ENCODE measurements at places on chromosomes 11 and 22.

- DNase-seq, result no peak
Observed at GRCh38 chr11:20061776-20062175, 98.5 kb downstream of the DBX1 start.

DNA sequence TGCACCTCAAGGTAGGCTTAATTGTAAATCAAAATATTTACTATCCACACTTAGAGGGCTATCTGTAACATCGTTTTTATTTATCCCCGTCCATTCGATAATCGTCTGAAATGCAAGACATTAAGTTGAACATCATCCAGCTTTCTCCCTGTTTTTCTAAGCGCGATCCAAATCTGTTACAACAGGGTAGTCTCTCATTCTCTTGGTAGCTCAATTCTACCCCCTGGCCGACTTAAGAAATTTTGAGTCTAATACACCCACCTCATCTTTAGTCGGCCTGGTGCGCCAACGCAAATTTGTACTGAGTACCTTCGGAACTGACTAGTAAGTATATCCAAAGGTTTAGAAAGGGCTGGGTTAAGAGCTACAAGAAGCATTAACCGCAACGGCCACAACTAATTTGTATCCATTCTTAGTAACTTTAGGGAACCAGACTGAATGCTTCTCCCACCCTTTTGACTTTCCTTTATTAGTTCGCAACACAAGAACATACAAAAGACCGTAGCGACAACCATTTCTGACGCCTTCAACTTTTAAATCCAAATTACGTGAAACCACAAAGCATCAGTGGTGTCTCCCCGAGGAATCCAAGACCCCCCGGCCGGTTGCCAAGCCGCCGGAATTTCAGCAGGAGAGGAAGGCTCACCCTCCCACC lies 1.0 kb upstream of the ZNF143 start:
- DNase-seq, result no peak

GRCh38 chr11:134406264-134407185 lies 5.5 kb downstream of the B3GAT1 start:
- DNase-seq, result no peak

- DNase-seq, result no peak
Observed at GRCh38 chr11:78231962-78232501, 43.3 kb downstream of the USP35 start.

GRCh38 chr22:24843048-24843447 lies 37.0 kb downstream of the SGSM1 start:
- no peak for DNase-seq

GRCh38 chr11:104073950-104074705 lies 37.7 kb downstream of the DDI1 start:
- no peak for DNase-seq

DNA sequence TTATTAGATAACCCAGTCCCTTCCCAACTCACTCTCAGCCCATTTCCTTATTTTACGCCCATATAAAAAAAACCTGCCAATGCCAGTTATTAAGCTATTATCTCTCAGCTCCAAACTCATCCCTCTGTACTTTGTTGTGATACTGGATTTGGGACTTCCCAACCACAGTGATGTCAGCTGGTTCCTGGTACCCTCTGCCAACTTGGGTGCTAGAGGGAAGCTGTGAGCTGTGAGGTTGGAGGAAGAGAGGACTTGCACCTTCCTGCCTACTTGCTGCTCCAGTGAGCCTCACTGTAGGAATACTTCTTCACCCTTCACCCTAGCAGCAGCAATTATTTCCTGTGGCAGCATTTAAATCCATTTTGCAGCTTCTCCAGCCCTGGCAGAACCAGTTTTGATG lies 19.2 kb upstream of the CSF2RB start:
- DNase-seq, result no peak

DNA sequence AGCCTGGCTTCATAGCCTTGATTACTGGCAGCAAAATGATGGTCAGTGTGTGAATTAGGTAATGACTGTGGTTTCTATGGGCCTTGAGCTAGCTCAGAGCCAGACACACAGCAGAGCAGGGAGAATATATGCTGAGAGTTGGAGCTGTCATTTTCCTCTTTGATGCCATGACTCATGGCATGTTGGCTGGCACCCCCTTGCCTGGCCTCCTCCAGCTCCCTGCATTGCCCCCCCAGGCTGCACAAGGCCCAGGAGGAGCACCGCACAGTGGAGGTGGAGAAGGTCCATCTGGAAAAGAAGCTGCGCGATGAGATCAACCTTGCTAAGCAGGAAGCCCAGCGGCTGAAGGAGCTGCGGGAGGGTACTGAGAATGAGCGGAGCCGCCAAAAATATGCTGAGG lies 20.3 kb upstream of the RRM1 start:
- DNase-seq, result no peak

DNA sequence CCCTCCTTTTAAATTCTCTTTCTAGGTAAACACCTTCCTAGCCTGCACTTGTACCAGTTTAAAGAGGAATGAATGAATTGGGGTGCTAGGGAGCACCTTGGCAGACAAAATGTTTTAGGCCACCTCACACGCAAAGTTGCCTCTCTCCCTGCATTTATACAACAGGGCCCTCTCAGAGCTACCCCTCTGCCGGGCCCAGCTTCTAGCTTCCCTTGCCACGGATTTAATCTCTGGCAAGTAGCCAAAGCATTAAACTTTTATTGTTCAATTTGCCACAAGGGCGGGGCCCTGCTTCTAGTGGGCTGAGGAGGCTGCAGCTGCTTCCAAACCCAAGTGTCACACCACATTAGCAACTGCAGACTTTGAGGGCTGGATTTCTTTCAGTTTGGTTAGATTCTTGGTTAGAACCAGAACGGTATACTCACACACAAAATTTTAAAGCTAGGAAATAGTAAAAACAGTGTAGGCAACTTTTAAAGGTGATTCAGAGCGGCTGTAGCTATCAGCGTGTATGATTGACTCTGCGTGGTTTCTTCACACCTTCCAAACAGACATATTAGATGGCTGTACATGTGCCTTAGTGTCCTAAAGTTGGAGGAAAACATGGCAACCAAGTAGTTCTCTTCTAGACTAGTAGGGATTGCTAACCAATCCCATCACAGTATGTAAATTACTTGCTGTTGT lies 6.5 kb downstream of the KREMEN1 start:
- no peak for DNase-seq

GRCh38 chr22:31079095-31079642 lies 1.9 kb upstream of the SMTN start:
- no peak for DNase-seq

- DNase-seq, result no peak
Observed at GRCh38 chr11:134291196-134291595, 15.0 kb downstream of the GLB1L3 start.
